ENCODE measurements at places on chromosomes 3 and 15.

DNA sequence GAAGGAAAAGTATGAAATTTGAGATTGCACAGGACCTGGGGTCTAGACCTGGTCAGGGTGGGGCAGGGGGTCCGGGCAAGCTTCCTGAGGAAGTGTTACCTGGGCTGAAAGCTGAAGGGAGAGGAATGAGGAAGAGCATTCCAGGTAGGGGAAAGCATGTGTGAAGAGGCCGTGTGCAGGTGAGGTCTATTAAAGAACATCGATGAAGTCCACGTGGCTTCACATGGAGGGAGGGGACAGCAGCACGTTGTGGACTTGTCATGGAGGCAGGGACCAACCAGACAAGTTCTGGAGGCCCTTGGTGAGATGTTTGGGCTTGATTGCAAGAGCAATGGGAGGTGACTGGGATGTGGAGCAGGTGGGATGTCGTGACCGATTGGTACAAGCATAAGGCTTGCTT, 47.1 kb downstream of the IDH2 start:
- H3K27ac ChIP-seq: no peak overlapping the region
- DNase-seq: no peak
- no peaks in the 10 kb centered on the region for H3K36me3 ChIP-seq

- no peaks in the 10 kb centered on the region for H3K36me3 ChIP-seq
- no peaks in the 10 kb centered on the region for H3K27me3 ChIP-seq
- no peak overlapping the region for H3K27ac ChIP-seq
- H3K4me3 ChIP-seq: no peak overlapping the region
- no peak for DNase-seq
- H3K4me1 ChIP-seq: no peaks in the 10 kb centered on the region
Measured at GRCh38 chr15:66848686-66849392, 146.8 kb downstream of the SMAD6 start.

- H3K27ac ChIP-seq: no peak overlapping the region
- no peak for DNase-seq
- H3K4me3 ChIP-seq: no peak overlapping the region
- no peaks in the 10 kb centered on the region for H3K36me3 ChIP-seq
- no peaks in the 10 kb centered on the region for H3K27me3 ChIP-seq
Measured at GRCh38 chr3:126448893-126449180, 26.9 kb downstream of the ZXDC start.

- no peak overlapping the region for H3K27ac ChIP-seq
- H3K27me3 ChIP-seq: no peaks in the 10 kb centered on the region
- DNase-seq: no peak
- H3K4me1 ChIP-seq: no peaks in the 10 kb centered on the region
- no peak overlapping the region for H3K4me3 ChIP-seq
- H3K36me3 ChIP-seq: no peaks in the 10 kb centered on the region
Measured at GRCh38 chr3:131738095-131738494, 235.3 kb upstream of the MRPL3 start.

- DNase-seq: no peak
- H3K4me3 ChIP-seq: no peak overlapping the region
- no peaks in the 10 kb centered on the region for H3K36me3 ChIP-seq
- H3K4me1 ChIP-seq: no peaks in the 10 kb centered on the region
- no peaks in the 10 kb centered on the region for H3K27me3 ChIP-seq
Measured at GRCh38 chr3:48739617-48739954, 22.6 kb upstream of the IP6K2 start.

DNA sequence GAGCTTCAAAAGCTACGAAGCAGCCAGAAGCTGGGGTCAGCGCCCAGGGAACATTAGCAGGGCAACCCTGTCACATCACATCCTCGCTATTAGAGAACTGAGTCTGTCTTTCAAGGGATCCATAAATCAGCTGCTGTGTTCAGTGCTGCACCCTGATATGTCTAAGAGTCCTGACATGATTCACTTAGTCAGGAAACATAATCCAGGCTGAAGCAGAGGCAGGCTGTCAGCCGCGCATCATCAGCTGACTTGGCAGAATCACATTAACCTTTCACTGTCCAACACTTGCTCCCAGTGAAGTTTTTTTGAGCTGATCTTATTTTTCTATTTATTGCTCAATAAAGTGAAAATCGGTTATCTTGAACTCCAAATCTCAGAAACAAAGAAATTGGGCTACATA, 23.5 kb downstream of the MYH15 start:
- H3K36me3 ChIP-seq: no peaks in the 10 kb centered on the region
- no peak overlapping the region for H3K27ac ChIP-seq
- H3K4me1 ChIP-seq: no peaks in the 10 kb centered on the region
- no peaks in the 10 kb centered on the region for H3K27me3 ChIP-seq
- no peak for DNase-seq

- no peaks in the 10 kb centered on the region for H3K36me3 ChIP-seq
- H3K4me1 ChIP-seq: no peaks in the 10 kb centered on the region
- H3K4me3 ChIP-seq: no peak overlapping the region
- H3K27ac ChIP-seq: no peak overlapping the region
- H3K27me3 ChIP-seq: no peaks in the 10 kb centered on the region
Measured at GRCh38 chr3:26592451-26592850, 30.1 kb upstream of the LRRC3B start.

GRCh38 chr15:61421470-61421869, 192.4 kb upstream of the RORA start:
- peaks cover 8% of the 10 kb centered on the region for H3K4me1 ChIP-seq
- H3K36me3 ChIP-seq: no peaks in the 10 kb centered on the region
- no peaks in the 10 kb centered on the region for H3K27me3 ChIP-seq
- no peak for DNase-seq

DNA sequence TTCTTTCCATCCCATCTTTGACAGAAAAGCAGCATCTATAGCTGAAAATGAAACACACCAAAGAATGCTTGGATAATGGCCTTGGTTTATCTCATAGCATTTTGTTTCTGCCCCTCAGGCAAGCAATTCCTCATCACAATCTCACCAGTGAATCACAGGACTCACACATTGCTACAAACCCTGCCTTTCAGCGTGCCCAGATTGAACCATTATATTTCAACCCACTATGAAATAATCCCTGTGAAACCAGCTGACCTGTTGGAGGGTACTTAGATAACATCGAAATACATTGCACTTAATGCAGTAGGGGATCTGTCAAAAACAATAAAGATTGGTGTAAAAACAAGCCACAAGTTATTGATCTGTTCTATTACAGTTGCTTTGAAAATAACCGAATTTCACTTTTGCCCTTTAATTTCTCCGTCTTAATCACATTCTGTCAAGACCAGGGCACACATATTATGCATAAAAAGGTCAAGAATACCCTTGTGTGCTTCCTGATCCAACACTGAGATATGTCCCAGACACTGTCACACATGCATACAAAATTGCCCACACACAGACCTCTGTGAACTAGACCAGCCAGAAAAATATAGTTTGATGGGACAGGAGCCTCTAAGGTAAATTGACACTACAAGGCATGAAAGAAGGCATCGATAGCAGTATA, 839.8 kb downstream of the NTRK3 start:
- no peaks in the 10 kb centered on the region for H3K27me3 ChIP-seq
- H3K4me3 ChIP-seq: no peak overlapping the region
- no peak for DNase-seq
- no peaks in the 10 kb centered on the region for H3K36me3 ChIP-seq
- no peak overlapping the region for H3K27ac ChIP-seq

DNA sequence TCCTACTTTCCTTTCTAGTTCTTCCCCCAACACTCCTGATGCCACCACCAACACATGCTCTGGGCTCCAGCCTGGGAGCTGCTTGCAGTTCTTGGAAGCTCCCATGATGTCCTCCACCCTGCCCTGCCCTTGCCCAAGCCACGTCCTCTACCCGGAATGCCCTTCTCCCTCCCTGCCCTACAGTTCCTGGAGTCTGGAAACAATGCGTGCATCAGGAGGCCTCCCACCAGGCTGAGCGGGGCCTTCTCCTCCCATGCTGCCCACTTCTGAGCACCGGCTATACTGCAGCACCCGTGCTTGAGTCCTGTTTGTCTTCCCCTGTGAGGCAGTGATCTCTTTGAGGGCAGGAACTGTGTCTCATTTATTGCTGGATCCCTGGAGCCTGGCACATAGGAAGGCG, 44.6 kb downstream of the DGKG start:
- no peaks in the 10 kb centered on the region for H3K27me3 ChIP-seq
- H3K27ac ChIP-seq: no peak overlapping the region
- no peaks in the 10 kb centered on the region for H3K36me3 ChIP-seq
- DNase-seq: no peak
- no peak overlapping the region for H3K4me3 ChIP-seq

- no peak for DNase-seq
- H3K4me1 ChIP-seq: no peaks in the 10 kb centered on the region
- no peak overlapping the region for H3K4me3 ChIP-seq
- no peak overlapping the region for H3K27ac ChIP-seq
- H3K36me3 ChIP-seq: no peaks in the 10 kb centered on the region
Measured at GRCh38 chr15:59456114-59456513, 18.1 kb downstream of the FAM81A start.

DNA sequence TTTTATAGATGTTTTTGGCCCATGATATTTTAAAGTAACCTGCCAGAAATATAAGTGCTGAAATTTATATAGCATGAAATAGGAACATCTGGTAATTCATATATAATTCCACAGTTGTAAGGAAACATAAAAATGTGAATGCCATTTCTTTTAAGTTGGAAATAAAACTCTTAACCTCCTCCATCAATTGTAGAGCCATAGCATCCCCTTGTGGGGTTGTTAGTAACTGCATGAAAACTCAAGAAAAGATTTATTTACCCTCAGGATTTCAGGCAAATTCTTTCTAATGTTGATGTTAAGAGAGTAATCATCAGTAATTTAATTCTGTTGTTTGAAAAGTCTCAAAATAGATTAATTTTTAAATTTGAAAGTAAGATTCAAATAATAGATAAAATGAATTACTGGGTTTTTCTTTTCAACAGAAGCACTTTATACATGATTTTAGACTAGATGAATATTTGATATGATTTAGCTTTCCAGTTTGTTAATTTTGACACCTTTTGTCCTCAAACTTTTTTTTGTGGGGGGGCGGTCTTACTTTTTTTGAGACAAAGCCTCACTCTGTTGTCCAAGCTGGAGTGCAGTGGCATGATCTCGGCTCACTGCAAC, 74.7 kb downstream of the RASA2 start:
- no peaks in the 10 kb centered on the region for H3K4me1 ChIP-seq
- peaks cover 16% of the 10 kb centered on the region for H3K36me3 ChIP-seq
- H3K27me3 ChIP-seq: no peaks in the 10 kb centered on the region
- H3K4me3 ChIP-seq: no peak overlapping the region

GRCh38 chr3:124760601-124761000, 30.3 kb downstream of the UMPS start:
- no peak for DNase-seq
- H3K27ac ChIP-seq: no peak overlapping the region
- H3K4me3 ChIP-seq: no peak overlapping the region
- H3K36me3 ChIP-seq: peaks cover 22% of the 10 kb centered on the region

GRCh38 chr3:177294221-177294620, 96.9 kb upstream of the TBL1XR1 start:
- no peak overlapping the region for H3K27ac ChIP-seq
- DNase-seq: no peak
- no peaks in the 10 kb centered on the region for H3K27me3 ChIP-seq
- no peaks in the 10 kb centered on the region for H3K36me3 ChIP-seq
- no peaks in the 10 kb centered on the region for H3K4me1 ChIP-seq
- H3K4me3 ChIP-seq: no peak overlapping the region

DNA sequence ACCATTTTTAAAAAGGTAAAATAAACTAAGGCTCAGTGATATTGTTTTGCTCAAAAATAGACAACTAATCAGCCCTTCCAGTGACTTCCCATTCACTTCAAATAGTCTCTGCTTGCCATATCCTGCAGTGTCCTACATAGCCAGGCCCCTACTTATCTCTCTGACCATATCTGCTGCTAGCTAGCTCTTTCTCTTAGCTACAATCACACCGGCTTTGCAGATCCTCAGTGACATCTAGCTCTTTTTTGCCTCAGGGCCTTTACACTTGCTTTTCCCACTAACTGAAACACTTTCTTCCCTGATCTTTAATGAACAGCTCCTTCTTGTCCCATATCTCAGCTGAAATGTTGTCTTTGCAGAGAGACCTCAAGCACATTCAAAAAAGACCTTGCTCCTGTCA, 161.3 kb downstream of the IL5RA start:
- H3K36me3 ChIP-seq: no peaks in the 10 kb centered on the region
- H3K27ac ChIP-seq: no peak overlapping the region
- no peak for DNase-seq

DNA sequence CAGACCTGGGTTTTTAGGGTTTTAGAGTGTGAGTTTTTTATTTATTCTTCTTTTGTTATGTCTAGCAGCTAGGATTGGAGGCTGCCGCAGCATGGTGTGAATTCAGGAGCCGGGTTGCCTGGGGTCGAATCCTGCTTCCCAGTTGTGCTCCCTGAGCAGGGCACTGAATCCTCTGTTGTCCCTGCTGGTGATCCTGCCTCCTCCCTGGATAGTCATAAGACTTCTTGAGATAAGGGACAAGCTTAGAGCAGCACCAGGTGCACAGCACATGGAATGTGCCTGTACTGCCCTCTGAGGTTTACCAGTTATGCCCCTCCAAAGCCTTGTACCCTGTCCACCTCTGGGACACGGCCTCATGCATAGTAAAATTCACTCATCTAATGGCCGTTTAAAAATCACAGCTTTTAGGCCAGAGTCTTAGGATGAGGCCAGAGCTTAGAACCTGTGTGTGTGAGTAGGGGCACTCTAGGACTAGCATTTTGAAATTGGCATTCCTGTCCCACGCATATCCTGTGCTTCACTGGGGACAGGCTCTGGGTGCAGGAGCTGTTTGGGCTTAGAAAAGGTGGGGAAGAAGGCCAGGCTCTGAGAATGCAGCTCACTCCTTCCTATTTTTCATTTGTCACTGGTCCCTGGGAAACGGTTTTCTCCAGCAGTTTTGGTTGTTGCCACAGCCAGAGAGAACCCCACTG, 47.7 kb downstream of the CHCHD6 start:
- peak; percentile 59 for DNase-seq
- H3K27me3 ChIP-seq: no peaks in the 10 kb centered on the region
- H3K4me3 ChIP-seq: no peak overlapping the region
- H3K36me3 ChIP-seq: no peaks in the 10 kb centered on the region
- H3K27ac ChIP-seq: no peak overlapping the region
- peaks cover 18% of the 10 kb centered on the region for H3K4me1 ChIP-seq

DNA sequence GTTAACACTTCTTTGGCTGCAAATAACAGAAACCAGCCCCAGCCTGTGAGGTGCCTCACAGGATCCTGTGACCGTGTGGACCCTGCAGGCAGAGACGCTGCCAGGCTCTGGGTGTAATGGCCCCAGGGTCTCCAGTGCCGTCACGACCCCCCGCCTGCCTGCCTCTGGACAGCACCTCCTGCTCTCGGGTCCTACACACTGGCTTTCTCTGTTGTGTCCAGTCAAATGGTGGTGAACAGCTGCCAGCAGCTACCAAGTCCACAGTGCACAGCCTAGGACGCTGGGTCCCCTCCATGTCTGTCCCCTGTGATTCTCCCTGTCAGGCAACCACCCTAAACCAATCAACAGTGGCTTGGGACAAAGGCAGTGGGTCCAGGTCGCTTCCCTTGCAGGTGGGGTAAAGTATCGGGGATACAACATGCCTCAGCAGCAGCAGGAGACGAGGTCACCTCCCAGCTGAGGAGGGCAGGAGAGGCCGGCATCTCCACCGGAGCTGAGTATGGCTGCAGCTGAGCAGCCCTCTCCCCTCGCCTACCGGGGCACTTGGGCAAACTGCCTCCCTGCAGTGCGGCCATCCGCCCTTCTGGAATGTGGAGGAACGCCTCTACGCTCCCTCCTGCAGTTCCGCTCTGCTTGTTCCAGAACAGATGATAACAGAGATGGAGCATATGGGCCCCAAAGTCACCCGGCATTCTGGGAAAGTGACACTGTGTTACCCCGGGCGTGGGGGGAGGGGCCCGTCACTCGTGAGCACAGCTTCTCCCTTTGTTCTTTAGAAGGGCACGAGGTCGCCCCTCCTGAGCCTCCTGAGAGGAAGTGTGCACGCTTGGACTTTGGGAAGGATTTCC, 21.1 kb upstream of the SKOR1 start:
- no peaks in the 10 kb centered on the region for H3K27me3 ChIP-seq
- H3K27ac ChIP-seq: peak overlapping the region; percentile 29
- H3K4me1 ChIP-seq: peaks cover 24% of the 10 kb centered on the region
- H3K4me3 ChIP-seq: no peak overlapping the region
- no peaks in the 10 kb centered on the region for H3K36me3 ChIP-seq

Data from H1 (cell line).